SJSA1 (cell line): ENCODE measurements at places on chromosomes 3 and 15. TPM values are rescaled to one million over a fixed set of nuclear protein-coding genes. Genes with fewer than 3 reads are reported as not detected.
A peak's percentile ranks its signal among the peaks of the same experiment; 100 is the strongest.

GRCh38 chr3:42134867-42135464 lies 43.8 kb downstream of the TRAK1 start:
- no peaks in the 10 kb centered on the region for H3K4me1 ChIP-seq
- H3K36me3 ChIP-seq = no peaks in the 10 kb centered on the region
- H3K27ac ChIP-seq = no peak overlapping the region
- H3K27me3 ChIP-seq = no peaks in the 10 kb centered on the region

- H3K27ac ChIP-seq = no peak overlapping the region
- H3K36me3 ChIP-seq = peaks cover 10% of the 10 kb centered on the region; the same call in 1 of the 2 replicates
- DNase-seq = no peak
- peaks cover 12% of the 10 kb centered on the region for H3K4me1 ChIP-seq
- no peak overlapping the region for H3K4me3 ChIP-seq
- H3K27me3 ChIP-seq = no peaks in the 10 kb centered on the region
These were observed 10.4 kb upstream of the ZFYVE19 start for GRCh38 chr15:40796512-40796911.

DNA sequence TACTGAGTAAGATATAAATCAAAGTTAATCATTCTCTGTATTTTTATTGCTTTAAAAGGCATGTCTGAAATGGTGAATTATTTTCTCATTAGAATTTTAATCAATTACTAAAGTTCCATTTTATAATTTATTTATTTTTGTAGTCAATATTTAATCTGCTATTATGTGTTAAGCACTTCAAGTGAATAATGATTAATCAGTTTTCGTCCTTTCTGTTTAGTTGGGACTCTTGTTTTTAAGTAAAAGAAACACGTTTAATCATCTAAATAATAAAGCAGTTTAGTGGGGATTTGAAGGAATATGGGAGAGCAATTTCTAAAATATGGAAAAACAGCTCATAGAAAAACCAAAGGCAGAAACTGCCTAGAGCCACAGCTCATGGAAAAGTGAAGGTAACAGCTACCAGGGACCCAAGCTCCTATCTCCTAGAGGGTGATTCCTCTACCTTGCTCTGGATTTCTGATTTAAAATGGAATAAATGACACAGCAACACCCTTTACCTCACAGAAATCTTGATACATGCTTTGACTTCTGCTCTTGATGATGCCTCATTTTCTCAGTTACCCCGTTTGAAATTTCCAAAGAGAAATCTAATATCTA lies 28.0 kb upstream of the SUCNR1 start:
- H3K4me1 ChIP-seq = peaks cover 18% of the 10 kb centered on the region
- no peaks in the 10 kb centered on the region for H3K27me3 ChIP-seq
- no peak overlapping the region for H3K27ac ChIP-seq
- H3K36me3 ChIP-seq = no peaks in the 10 kb centered on the region
- no peak overlapping the region for H3K4me3 ChIP-seq
- no peak for DNase-seq

DNA sequence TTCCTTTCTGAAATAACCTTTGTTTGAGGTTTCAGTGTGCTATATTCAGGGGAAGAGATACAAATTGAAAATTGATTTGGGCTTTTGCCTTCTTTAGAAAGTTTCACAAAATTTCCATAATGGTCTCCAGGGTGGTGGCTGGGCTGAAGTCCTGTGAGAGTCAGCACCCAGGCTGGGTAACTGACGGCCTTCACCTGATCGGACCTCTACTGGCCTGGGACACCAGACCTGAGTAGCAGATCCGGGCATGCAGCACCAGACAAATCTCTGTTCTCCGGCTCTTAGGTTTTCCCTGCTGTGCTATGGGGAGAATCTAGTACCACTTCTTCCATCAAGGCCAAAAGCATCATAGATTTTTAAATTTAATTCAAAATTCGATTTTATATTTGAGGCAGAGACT lies 133.0 kb upstream of the LMCD1 start:
- no peaks in the 10 kb centered on the region for H3K36me3 ChIP-seq
- H3K4me1 ChIP-seq = no peaks in the 10 kb centered on the region
- H3K27me3 ChIP-seq = no peaks in the 10 kb centered on the region
- DNase-seq = no peak
- no peak overlapping the region for H3K4me3 ChIP-seq
- H3K27ac ChIP-seq = no peak overlapping the region

GRCh38 chr15:65286704-65287519 lies at the start of gene PARP16:
TSS of gene PARP16 (minus strand) at chr15:65286883. CDS start at chr15:65286426, 457 bp downstream.
- peaks cover 18% of the 10 kb centered on the region for H3K4me1 ChIP-seq
- no peaks in the 10 kb centered on the region for H3K36me3 ChIP-seq
- peak within 1 kb of the TSS; percentile 51 for H3K4me3 ChIP-seq
- peak; percentile 79 for DNase-seq
- H3K27me3 ChIP-seq = no peaks in the 10 kb centered on the region

DNA sequence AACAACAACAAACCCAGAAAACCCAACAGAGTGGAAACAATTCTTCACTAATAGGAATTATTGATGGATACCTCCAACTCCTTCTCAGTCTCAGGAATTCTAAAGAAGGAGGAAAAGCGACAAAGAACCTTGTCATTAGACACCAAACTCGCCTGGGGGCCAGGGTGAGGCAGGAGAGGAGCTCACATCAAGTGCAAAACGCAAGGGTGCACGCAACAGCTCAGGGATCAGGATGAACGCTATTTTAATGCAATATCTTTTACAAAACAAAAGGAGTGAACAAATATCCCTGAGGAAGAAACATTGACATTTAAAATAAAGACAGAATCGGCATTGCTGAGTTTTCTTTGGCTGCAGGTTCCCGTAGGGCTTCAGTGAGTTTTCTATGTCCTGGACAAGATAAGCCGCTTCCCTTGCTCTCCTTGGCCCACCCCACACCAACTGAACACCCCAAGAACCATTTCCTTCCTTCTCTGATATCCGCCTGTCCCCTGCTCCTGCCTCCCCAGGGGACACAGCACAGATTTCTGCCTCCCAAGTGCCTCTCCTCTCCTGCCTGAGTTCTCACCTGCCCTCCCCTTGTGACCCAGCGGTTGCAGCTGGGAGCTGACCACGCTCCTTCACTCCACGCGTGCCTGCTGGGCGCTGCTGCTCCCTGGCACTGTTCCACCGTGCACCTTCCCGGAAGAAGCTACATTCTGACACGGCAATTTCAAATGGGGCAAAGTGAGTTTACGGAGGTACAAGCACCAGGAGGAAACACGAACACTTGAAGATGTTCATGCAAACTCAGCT lies 63.0 kb downstream of the ATP10A start:
- H3K4me1 ChIP-seq = peaks cover 11% of the 10 kb centered on the region
- H3K27me3 ChIP-seq = no peaks in the 10 kb centered on the region
- peaks cover 11% of the 10 kb centered on the region for H3K36me3 ChIP-seq
- no peak for DNase-seq
- no peak overlapping the region for H3K27ac ChIP-seq
- no peak overlapping the region for H3K4me3 ChIP-seq

GRCh38 chr3:136690599-136690998 lies 61.6 kb downstream of the STAG1 start:
- H3K4me1 ChIP-seq = no peaks in the 10 kb centered on the region
- H3K27ac ChIP-seq = no peak overlapping the region
- H3K27me3 ChIP-seq = no peaks in the 10 kb centered on the region
- H3K4me3 ChIP-seq = no peak overlapping the region

DNA sequence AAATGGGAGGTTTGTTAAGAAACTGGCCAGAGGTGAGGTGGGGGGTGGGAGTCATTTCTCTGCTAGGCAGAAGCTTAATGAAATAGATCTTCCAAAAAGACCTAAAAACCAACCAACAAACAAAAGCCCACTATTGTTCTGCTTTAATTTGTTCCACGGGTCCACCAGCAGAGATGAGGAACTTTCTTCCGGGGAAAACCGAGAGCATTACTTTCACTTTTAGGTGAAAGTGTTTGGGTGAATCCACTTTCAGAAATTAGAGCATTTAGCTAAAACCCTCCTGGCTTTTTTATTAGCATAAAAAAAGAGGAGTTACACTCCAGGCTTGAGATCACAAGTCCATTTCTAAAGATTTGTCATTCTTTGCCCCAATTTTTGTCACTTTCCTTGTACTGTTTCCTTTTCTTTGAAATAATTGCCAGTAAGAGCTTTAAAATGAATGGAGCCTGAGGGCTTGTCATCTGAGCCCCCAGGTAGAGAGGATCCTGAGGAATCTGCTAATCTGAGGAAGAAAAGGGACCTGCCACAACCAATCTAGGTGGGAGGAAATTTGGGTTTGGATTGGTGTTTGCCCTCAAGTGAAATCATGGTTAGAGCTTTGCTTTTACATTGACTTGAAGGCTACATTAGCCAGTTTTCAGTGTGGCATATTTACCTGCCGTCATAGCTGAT lies 667.6 kb downstream of the NAALADL2 start:
- H3K27me3 ChIP-seq = no peaks in the 10 kb centered on the region
- H3K36me3 ChIP-seq = no peaks in the 10 kb centered on the region
- peak overlapping the region; percentile 17; the same call in 1 of the 2 replicates for H3K27ac ChIP-seq

DNA sequence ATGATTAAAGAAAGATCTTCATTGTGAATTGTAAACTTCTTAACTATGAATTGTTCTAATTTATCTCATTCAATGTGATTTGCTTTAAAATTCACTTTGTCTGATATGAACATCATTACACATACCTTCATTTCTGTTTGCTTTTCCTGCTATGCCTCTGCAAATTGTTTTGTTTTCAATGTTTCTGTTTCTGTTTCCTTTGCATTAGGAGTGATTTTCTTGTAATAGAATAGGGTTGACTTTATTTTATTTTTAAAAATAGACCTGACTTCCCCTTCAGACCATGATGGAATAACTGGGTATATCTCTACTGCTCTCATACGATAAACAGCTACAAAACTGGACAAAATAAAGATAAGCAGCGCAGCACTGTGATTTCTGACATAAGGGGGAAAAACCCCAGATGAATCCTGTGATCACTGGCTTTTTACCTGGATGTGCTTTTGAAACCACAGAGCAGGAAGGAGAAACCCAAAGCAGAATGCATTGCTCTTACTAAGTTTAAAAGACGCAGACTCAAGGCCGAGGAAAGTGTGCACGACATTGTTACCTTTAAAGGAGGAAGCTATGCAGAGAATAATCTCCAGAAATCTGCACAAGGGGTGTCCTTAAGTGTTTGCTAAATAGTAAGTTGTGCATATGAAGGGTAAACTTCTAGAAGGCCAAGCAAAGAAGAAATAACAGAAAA lies 420.2 kb downstream of the TBC1D5 start:
- H3K27me3 ChIP-seq = no peaks in the 10 kb centered on the region
- no peak overlapping the region for H3K4me3 ChIP-seq
- DNase-seq = no peak
- H3K4me1 ChIP-seq = no peaks in the 10 kb centered on the region

- H3K27me3 ChIP-seq = no peaks in the 10 kb centered on the region
- peak; percentile 61 for DNase-seq
- H3K27ac ChIP-seq = peak overlapping the region; percentile 44
- H3K4me3 ChIP-seq = no peak overlapping the region
- H3K4me1 ChIP-seq = peaks cover 63% of the 10 kb centered on the region
These were observed 9.9 kb downstream of the ARL6IP5 start for GRCh38 chr3:69094467-69095205.

GRCh38 chr3:192408007-192408646 lies 319.2 kb downstream of the FGF12 start:
- H3K27me3 ChIP-seq = peaks cover 48% of the 10 kb centered on the region
- no peak overlapping the region for H3K27ac ChIP-seq
- no peak overlapping the region for H3K4me3 ChIP-seq
- H3K4me1 ChIP-seq = no peaks in the 10 kb centered on the region; the same call in 1 of the 2 replicates
- no peaks in the 10 kb centered on the region for H3K36me3 ChIP-seq

DNA sequence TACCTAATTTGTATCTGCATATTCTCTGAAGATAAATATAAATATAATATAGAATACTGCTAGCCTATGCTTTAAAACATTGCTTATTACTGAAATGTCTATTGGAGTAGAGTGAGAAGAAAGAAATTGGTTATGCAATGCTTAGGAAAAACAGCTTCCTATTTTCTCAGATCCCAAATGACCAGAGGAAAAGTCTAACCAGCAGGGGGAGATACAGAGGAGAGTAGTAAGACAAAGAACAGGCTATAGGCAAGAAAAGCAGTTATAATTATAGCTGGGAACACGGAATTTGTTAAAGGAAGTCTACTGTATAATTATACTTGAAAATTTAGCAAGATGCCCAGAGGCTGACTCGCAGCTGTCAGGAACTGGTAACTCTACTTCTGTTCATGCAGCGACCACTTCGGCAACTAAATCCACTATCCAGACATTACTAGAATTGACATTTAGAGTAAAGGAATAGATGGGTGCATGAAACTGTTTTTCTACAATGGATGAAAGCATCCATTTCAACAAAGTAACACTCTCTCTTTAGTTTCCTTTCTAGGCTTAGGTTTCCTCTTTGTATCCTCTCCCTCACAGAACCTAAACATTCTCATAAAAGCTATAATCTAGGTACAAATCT lies 97.2 kb downstream of the TBC1D5 start:
- H3K27ac ChIP-seq = no peak overlapping the region
- H3K4me3 ChIP-seq = no peak overlapping the region
- H3K4me1 ChIP-seq = peaks cover 9% of the 10 kb centered on the region; the same call in 1 of the 2 replicates
- peak; percentile 26 for DNase-seq

DNA sequence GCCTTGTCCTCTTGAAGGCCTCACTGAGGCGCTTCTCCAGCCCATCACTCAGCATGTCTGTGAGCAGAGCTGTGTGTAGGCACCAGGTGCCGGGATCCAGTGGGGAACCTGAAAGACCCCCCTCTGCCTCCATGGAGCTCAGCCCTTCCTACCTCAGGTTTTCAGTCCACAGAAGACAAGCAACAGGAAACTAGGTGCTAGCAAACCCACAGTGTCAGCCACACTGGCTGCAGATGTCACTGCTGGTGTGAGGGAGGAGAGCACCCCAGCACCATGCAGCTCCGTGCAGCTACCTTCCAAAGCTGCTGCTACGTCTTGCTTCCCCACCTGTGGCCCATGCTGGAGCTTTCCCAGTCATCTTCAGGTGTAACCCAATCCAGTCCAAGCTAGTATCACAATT lies 17.9 kb downstream of the PSTPIP1 start:
- H3K4me1 ChIP-seq = no peaks in the 10 kb centered on the region
- no peak for DNase-seq
- no peak overlapping the region for H3K4me3 ChIP-seq
- no peaks in the 10 kb centered on the region for H3K36me3 ChIP-seq
- no peak overlapping the region for H3K27ac ChIP-seq
- H3K27me3 ChIP-seq = no peaks in the 10 kb centered on the region

DNA sequence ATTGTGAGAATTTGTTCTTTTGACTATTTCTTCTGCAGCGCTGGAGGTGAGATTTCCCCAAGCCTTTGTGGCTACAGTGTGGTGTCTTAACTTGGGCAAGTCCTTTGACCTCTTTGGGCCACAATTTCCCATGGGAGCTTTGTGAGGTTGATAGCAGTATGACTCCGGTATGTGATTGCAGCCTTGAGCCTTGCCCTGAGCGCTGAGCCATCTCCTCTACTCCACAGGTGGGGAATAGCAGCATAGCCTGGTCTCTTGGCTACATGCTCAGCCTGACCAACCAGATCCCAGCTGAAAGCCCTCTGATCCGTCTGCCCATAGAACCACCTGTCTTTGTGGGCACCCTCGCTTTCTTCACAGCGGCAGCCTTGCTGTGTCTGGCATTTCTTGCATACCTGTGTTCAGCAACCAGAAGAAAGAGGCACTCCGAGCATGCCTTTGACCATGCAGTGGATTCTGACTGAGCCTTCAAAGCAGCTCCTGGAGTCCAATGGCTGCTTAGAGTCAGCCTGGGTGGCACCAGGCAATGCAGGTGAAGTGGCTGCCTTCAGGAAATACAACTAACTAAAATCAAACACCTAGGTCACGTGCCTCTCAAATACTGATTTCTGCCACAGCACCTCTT lies 30.0 kb upstream of the RPL14 start:
- DNase-seq = no peak
- no peak overlapping the region for H3K27ac ChIP-seq
- no peaks in the 10 kb centered on the region for H3K36me3 ChIP-seq
- no peaks in the 10 kb centered on the region for H3K4me1 ChIP-seq
- no peaks in the 10 kb centered on the region for H3K27me3 ChIP-seq

Gene SELENOT
- 79.7 and 181 TPM in 2 replicates for total RNA-seq

Gene WDR76
- total RNA-seq = 56.1 and 77.0 TPM in 2 replicates

Gene GRAMD2A
- 0.16 TPM in 1 of 2 replicates, not detected in the other for total RNA-seq

Gene NOX5
- not detected in 2 replicates for total RNA-seq

Gene CHRD
- total RNA-seq = 0.26 TPM in 1 of 2 replicates, not detected in the other

Gene DAZL
- total RNA-seq = not detected in 2 replicates

Gene SLC22A13
- total RNA-seq = not detected in 2 replicates
